Lower leg skin (tissue), 4 donors: ENCODE measurements at places on chromosomes 5 and 9.

DNA sequence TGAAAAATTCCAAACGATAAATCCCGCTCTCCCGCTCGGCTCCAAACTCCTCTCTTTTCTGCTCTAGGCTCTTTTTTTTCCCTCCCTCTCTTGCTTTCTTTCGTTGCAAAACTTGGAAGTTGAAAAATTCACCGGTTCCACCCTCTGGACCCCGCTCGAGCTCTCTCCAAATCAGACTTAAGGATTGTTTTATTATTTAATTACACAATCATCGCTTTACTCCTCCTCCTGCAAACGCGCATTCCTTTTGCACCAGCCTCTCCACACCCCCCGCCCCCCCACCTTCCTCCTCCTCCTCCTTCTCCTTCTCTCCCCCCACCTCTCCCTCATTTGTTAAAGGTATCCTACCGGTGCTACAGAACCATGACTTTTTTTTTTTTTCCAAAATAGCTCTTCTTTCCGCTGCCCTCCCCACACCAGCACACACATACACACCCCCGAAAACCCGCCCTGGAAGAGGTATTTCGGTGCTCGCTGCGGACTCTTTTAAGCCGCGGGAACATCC is 535 bp upstream of the NFIB start:
- DNase-seq, result peak; percentile 83

DNA sequence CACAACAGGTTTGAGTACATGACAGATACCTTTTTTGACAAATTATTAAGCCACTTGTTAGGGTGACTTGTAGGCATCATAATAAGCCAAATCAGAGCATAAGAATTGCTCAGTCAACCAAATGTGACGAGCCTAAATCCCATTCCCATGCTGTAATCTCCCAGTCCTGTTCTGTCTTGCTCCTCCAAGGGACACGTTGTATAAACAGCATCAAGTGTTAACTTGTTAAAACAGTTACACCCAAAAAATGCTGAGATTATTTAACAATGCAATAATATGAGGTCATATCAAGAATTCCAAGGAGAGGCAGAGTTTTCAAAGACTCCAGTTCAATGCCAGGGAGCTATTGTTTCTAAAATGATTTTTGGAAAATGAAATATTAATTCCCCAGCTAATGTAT is 76.2 kb downstream of the SH3TC2 start:
- no peak for DNase-seq

- no peak for DNase-seq
These were observed 145.9 kb downstream of the MACIR start for GRCh38 chr5:103404483-103404882.

DNA sequence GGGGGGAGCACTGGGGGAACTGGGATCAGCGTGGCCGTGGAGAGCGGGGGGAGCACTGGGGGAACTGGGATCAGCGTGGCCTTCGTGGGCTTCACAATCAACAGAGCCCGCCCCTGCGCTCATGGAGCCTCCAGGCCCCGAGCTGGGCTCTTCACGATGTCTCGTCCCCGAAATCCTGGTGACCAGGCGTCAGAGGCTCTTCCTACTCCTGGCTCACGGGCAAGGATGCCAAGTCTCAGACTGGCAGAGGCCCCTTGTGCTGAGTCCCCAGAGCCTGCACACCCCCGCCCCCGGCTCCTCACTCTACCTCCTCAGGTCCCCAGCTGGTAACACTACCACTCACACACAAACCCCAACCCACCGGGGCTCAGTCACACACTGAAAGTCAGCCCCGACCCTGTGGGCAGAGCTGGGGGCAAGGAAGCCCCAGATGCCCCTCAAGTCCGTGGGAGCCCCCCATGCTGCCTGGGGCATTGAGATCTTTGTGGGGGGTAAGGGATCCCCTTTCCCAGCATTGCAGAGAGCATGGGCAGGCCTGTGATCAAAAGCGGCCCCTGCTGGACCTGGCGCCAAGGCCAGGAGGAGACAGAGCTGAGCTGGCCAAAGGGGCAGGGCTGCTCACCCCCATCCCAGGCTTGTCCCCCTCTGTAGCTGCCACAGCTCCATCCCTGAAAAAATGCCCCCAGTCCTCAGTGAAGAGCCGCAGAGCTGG is 26.7 kb downstream of the LHX3 start:
- DNase-seq, result no peak

GRCh38 chr5:50564079-50564478 is 102.4 kb upstream of the PARP8 start:
- DNase-seq, result no peak

DNA sequence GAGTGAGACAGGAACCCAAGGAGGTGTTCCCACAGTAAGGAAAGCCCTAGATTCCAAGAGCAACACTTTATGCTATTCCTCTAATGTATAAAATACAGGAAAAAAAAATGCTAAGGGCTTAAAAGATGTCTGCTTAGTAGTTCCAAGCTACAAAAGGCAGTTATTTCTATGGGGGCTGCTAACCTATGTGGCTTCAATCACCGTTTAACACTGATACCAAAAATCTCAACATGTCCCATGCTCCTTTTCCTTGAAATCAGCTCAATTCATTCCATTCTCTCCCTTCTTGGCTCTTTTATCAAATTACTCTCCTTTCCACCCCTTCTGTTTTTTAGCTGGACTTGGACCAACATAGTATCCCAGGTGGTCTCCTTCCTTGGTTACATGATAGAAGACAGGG is 20.6 kb downstream of the CCNH start:
- no peak for DNase-seq

DNA sequence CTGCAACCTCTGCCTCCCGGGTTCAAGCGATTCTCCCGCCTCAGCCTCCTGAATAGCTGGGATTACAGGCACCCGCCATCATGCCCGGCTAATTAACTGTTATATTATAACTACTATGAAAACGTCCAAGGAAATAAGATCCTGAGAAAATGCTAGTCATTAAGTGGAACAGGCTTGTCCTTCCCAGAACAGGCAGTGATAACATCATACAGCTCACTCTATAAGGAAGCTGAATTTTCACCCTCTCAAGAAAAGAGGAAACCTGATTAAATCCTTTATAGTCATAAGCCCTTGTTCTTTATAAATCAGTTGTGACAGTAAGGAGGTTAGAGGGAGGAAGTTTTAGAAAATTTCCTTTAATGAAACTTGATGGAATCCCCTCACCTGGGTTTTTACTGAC is 163.9 kb upstream of the CLINT1 start:
- no peak for DNase-seq

DNA sequence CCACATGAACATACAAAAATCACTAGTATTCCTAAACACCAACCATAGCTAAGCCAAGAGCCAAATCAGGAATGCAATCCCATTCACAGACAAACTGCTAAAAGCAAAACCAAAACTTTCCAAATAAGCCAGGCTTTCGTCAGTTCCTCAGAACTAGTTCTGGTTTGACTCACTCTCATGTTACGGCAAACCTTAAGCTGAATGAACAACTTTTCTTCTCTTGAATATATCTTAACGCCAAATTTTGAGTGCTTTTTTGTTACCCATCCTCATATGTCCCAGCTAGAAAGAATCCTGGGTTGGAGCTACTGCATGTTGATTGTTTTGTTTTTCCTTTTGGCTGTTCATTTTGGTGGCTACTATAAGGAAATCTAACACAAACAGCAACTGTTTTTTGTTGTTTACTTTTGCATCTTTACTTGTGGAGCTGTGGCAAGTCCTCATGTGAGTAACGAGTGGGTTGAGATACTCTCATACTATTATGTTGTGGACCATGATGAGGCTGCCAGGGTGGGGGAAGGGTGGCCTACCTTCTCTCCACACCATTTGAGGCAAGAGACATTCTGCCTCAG is at the start of gene PDCD1LG2:
Gene PDCD1LG2 (plus strand): TSS at position 172 of the 572 bp plus-strand sequence. CDS start 12,016 bp downstream, outside the sequence.
- DNase-seq, result no peak

DNA sequence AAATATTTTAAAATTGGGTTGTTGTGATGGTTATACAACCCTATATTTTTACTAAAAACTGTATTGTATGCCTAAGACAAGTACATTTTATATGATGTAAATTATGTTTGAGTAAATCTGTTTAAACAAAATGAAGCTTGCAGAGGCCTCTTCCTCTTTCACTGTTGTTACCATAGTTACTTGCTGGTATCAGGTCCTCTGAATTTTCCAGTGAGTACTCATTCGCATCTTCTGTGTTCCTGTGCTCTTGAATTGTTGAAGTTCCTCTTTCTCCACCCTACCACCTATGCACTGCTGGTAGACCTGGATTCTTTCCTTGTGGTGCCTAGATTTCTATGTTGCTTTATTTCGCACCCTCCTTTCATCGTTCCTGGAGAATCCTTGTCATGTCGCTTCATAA is 938.5 kb upstream of the ACO1 start:
- no peak for DNase-seq

DNA sequence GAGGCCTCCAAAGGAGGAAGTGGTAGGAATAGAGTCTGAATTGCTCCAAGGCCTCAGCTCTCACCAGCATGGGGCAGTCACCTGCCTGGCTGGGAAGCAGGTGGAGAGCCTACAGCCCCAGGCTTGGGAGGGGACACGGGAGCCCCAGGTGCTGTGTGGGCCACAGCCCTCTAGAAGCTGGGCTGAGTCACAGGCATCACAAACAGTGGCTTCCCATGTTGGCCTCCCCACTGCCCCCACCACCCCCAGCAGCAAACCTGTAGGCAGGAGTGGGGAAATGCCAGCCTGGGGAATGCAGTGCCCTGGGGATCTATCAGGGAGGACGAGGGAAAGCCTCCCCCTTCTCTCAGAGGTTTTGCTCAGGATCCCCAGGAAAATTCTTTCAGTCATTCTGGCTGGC is 309.6 kb downstream of the SLIT3 start:
- no peak for DNase-seq

GRCh38 chr5:38765399-38765861 is 80.4 kb upstream of the OSMR start:
- DNase-seq, result no peak

DNA sequence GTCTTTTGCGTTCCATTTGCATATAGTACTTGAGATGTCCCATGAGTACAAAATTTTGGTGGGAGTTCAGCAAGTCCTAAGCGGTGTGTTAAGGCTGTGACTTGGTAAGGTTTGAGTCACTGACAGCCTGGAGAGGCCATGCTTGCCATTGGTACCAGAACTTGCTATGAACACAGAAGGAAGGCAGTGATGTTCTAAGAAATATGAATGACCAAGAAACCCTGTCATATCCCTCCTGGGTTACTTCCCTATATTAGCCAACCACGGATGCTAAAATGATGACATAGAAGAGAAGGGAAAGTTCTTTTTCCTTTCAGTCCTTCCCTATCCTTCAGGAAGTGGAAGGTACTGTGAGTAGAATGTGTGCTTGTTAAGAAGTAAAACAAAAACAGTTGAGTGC is 136.7 kb downstream of the GCNT1 start:
- no peak for DNase-seq

- DNase-seq, result no peak
These were observed 83.2 kb downstream of the DIRAS2 start for GRCh38 chr9:90559075-90560073.

GRCh38 chr5:139443831-139444453 is 4.6 kb upstream of the DNAJC18 start:
- no peak for DNase-seq

- DNase-seq, result no peak
These were observed 21.9 kb downstream of the TTC1 start for GRCh38 chr5:160030631-160031377.

DNA sequence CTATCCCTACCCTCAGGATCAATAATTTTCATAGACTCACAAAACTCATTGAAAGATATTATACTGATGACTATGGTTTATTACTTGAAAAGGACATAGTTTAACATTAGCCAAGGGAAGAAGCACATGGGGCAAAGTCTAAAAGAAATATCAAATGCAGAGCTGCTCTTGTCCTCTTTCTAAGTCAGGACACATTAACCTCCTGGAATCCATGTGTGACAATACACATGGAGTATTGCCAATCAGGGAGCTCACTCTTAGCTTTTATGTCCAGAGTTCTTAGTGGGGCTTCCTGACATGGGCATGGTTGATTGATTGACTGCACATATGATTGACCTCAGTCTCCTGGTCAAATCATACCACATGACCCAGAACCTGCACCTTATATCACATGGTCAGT is 165.5 kb upstream of the COX7C start:
- no peak for DNase-seq

- no peak for DNase-seq
These were observed 175.7 kb upstream of the OTULINL start for GRCh38 chr5:14405706-14406553.

DNA sequence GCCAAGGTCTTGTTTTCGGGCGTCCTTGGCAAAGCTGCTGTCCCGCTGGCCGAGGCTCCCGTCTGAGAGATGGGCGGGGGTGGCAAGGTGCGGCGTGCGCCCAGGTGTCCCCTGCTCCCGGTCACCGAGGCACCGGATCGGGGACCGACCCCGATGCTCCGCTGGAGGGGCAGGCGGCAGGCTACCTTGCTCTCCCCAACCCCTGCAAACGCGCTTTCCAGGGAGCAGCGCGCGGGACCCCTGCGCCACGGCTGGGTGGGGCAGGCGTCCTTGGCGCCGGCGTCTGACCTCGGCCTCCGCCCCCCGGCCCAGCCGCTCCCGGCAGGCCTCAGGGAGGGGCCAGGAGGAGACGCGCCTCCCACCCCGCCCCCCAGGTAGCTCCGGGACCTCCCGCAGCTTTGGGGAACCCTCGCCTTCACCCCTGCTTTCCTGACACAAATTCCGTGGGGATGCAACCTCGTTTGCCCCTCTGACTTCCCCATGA is 551 bp downstream of the N4BP3 start:
- no peak for DNase-seq

DNA sequence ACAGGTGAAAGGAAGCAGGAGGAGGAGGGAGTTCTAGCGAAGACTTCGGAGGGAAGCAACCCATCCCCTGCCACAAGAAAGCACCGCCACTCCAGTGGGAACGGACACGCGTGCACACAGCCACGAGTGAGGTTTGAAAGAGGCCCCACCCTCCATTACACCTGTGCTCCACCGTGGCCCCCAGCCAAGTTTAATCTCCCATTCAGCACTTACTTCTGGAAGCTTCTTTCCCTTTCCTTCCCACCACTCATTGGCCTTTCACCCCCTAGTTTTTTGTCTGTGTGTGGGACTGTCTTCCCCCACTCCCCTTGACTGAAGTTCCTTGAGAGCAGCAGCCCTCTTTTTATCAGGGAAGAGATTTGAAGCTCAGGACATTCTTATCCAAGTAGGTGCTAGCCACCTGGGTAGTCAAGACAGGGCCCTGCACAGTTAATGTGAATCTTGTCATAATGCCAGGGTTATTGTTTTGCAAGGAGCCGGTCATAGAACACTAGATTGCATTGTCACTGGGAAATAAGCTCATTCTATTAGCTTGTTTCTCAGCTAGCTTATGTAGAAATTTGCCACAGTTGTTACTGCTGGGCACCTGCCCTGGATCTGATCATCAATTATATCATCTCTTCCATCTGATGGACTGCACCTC is 256.0 kb downstream of the DOCK8 start:
- DNase-seq, result peak; percentile 27

GRCh38 chr5:56060276-56061110 is 65.7 kb upstream of the IL6ST start:
- DNase-seq, result no peak

- DNase-seq, result no peak
These were observed 83.5 kb upstream of the GNAQ start for GRCh38 chr9:78115073-78115472.

DNA sequence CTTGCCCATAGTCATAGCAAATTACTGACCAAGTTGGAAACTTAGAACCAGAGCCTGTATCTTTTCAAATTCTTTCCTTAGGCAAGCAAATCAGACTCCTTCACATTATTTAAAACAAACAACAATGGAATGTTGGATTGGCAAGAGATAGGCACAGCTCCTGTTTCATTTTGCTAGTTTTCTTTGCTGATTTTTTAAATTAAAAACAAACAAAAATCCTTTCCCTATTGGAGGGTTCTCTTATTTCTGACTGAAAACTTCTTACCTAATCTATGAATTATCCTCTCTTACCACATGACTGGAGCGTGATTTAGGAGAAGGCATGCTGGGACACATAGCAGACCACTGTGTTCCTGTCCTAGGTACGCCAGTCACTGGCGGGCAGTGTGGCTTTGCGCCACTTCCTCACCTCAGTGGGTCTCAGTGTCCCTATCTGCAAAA is 63.0 kb downstream of the TTC39B start:
- DNase-seq, result no peak
